ENCODE measurements at places on chromosomes 16 and 17.
A peak's percentile ranks its signal among the peaks of the same experiment; 100 is the strongest.

- DNase-seq, result no peak
Observed at GRCh38 chr17:72409405-72410002, 288.7 kb downstream of the SOX9 start.

DNA sequence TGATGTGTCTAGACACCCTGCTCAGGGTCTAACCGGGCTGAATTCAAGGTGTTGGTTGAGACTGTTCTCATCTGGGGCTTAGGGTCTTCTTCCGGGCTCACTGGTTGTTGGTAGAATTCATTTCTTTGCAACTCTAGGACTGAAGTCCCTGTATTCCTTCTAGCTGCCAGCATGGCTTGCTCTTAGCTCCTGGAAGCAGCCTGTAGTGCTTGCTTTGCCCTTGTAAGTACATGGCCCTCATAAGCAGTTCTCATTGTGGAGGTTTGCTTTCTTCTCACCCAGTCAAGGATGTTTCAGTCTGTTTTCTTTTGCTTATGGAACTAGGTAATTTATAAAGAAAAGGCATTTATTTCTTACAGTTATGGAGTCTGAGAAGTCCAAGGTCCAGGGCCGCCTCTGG lies 26.3 kb downstream of the COX10 start:
- DNase-seq, result no peak

DNA sequence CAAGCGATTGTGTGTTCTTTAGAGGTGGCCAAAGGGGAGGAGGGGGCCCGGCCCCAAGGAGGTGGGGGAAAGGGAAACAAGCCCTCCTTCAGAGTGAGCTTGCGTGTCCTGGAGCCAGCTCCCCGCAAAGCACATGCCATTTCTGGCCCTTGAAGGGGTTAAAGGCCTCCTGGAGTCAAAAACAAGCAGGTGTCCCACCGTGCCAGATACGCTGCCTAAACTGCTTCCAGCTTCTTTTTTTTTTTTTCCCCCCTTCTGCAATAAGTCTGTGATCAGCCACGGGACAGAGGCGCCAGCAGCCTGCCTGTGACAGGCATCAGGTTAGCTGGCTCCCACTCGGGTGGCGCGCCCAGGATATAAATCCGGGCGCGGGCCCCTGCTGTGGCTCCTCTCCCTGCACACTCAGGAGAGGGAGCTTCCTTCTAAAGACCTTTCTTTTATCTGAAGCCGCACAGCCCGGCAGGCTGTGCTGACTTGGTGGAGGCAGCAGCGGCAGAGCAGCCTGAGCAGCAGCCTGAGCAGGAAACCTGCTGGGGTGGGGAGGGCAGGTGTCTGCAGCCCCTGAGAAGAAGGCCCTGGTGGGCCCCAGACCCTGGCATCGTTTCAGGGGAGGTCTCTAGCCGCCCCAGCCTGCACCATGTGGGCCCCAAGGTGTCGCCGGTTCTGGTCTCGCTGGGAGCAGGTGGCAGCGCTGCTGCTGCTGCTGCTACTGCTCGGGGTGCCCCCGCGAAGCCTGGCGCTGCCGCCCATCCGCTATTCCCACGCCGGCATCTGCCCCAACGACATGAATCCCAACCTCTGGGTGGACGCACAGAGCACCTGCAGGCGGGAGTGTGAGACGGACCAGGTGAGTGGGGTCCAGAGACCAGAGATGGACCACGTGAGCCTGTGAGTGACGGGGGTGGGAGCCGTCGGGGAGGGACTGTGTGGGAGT lies at the start of gene WFIKKN2:
Gene WFIKKN2 (plus strand): TSS at position 286 of the 934 bp plus-strand sequence. CDS start 352 bp downstream, at position 638.
- DNase-seq, result no peak

GRCh38 chr17:66146394-66146793 lies 45.5 kb downstream of the CEP112 start:
- DNase-seq, result no peak

DNA sequence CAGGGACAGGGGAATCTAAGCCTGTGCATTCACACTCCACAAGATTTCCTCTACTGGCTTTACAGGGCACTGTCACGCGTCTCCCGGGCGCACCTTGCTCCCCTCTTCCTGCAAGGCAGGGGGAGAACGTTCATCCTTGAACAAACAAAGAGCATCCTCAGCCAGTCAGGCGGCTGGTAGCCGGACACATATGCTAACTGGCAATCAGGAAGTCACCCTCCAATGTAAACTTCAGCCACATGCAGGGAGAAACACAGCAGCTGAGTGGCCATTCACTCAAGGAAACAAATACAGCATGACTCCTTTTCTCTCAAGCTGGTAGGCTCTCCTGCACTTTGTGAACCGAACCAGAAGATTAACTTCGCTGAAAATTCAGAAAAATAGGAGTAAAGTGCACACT lies 10.8 kb upstream of the HSBP1 start:
- no peak for DNase-seq

GRCh38 chr17:28475151-28475900 lies 1.9 kb downstream of the SLC13A2 start:
- no peak for DNase-seq

GRCh38 chr17:37516127-37516571 lies 26.5 kb downstream of the DUSP14 start:
- DNase-seq, result no peak

DNA sequence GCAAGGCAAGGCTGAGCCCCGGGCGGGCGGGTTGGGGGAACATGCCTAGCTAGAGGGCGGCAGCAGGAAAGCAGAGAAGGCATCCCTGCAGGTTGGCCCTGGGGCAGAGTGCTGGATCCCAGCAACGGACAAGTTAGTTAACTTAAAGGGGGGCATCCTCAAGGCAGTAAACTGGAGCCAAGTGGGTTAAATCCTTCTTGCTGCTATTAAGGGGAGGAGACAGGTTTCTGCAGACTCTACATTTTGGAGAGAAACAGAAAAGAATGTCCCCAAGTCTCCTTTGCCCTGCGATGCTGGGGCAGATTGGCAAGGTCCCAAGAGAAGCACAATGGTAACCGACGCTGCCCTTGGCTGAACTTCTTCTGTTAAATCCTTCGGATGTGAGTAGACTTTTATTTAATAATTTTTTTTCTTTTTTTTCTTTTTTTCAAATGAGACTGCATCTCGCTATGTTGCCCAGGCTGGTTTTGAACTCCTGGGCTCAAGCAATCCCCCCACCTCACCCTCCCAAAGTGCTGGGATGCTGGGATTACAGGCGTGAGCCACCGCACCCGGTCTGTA lies 14.0 kb downstream of the ATP5PD start:
- DNase-seq, result no peak

- peak; percentile 82 for DNase-seq
Observed at GRCh38 chr16:720447-720989, 428 bp upstream of the ANTKMT start.

GRCh38 chr17:67994817-67995569 lies 1.3 kb downstream of the C17orf58 start:
- peak; percentile 35 for DNase-seq

DNA sequence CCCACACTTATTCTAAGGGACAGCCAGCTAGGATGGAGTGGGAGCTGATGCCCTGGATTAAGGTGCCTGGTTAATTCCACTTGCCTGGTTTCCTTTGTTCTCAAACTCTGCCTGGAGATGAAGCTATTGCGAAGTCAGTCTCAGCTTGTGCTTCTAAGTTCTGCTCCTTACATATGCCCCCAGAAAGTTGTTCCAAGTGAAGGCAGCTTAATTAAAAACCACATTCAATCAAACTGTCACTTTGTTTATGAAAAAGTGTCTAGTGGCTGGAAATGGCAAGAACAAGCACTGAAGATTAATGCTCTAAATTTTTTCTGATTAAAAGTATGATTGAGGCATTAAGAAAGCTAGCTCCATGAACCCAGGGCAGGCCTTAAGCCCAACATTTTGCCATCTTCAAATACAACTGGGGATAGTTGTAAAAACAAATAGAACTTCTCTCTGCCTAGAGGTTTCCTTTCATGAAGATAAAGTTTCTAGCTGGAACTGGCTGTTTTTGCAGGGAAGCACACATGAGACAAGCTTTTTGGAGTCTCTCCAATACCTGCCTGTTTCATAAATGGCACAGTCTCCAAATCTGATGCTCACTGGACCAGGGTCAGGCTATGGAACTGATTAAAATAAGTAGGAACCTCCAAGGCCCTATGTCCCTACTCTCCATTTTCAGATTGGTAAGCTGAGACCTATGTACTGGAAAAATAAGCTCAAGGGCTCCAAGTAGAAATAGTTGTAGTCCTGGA lies 100.9 kb downstream of the GRIN2A start:
- DNase-seq, result no peak

DNA sequence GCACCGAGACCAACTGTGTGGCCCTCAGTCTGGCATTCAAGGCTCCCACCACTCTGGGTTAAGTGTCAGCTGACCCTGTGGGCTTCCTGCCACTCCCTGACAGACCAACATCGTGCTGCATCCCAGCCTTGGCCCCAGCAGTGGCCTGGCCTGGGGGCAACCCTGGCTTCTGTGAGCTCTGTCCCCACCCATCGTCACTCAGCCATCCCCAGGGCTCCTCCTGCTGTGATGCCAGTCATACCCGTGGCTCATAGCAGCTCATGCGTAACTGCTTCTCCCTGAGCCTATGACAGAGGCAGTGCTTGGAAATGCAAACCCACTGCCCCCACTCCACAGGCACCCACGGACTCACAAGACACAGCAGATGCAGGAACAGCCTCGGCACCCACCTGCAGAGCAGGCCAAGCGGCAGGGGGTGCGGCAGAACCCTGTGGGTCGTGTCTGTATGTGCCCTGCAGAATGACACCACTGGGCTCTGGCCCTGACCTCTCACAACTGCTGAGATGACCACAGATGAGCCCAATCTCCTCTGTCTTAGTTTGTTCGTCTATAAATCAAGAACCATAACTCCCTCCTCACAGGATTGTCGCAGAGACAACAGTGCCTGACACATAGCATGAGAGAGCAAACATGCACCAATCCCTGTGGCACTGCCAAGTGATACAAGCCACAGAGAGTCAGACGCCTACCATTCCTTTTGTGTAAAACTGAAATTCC lies 26.6 kb downstream of the PIEZO1 start:
- DNase-seq, result no peak

DNA sequence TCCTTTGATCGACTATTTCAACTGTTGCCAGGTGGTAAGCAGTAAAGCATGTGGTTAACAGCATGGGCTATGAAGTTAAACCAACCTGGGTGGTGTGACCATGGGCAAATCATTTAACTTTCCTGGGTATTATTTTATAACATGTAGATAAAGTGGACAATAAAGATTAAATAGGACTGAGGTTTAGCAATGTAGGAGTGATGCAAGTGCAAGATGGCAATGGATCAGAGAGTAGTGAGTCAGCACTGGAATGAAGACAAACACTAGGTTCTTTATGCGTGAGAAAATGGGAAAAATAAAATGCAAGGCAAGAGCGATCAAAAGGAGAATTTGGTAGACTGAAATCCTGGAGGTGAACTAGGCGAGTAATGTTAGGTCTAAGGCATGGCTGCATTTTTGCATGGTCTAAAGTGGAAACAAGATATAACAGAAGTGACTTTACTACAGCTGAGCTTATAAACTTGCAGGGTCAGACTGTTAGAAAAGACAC lies 222.4 kb upstream of the AXIN2 start:
- no peak for DNase-seq

DNA sequence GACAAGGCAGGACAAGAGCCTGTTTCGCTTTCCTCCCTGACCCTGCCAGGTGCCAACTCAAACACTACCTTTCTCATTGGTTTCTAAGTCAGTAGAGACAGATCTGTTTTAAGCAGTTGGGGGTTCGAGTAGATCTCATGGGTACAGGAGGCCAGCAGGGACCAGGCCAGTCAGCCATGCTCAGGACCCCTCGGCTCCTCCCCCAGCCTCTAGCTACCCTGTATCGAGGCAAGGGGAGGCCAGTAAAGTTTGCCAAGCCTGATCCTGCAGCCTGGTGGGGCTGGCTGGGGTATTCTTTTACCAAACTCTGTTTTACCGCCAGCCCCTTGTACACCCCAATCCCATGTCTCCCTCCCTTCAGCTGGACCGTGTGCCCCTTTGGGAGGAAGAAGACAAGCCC lies 26.6 kb downstream of the OR1D5 start:
- no peak for DNase-seq

DNA sequence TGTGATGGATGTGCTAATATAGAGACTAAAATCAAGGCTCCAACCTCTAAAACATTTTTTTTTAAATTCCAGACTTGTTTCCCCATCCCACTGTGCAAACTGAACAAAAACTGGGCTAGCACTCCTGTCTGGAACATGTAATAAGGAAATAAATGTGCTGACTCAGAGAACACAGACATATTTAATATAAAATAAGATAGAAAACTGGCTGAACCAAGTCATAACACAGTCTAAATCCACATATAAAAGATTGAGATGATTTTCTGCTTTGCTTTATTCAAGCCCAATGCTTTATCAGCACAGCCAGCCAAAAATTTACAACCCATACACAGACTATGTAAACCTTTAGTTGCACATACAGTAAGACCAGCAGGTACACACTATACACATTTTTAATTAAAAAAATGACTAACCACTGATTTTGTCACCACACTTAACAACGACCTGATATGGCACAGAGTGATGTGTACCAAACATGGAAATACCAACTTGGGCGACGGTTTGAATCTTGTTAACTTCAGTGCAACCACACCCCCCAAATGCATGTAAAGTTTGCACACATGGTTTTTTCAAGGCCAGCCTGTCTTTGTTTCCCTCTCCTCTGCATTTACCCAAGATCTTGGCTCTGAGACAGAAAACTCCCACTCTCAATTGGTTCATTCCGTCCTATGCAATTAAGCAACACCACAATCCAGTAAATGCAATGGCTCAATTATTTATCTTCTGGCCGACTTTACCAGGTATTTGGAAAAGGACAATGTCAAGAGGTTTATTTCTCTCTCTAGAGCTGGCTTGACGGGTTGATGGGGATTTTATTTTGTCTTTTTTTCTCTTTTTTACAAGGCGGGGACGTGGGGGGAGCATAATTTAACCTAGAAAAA lies 1.2 kb downstream of the STAT3 start:
- DNase-seq, result no peak

GRCh38 chr17:17081304-17081940 lies 39.2 kb downstream of the MPRIP start:
- no peak for DNase-seq

GRCh38 chr17:8117980-8118768 lies at the start of gene ALOXE3:
ALOXE3 (minus strand) TSS chr17:8118514; CDS start chr17:8117990, 524 bp downstream.
- DNase-seq, result no peak

- DNase-seq, result no peak
Observed at GRCh38 chr16:70749006-70749678, 51.8 kb downstream of the VAC14 start.

DNA sequence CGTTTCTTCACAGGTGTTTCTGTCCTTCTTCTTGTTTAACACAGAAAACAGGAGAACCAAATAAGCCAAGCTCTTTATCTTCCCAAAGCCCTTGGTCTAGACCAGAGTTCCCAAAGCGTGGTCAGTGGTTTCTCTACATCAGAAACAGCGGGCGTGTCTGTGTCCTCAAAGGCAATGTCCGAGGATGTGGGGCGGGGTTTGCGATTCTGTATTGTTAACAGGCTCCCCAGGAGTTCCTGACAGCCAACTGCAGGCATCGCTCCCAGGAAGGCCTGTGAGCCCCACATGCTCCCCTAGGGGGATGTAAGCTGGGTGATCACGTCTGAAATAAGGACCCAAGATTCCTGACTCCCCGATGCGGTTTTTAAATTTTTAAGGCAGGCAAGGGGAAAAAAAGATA lies 28.4 kb upstream of the SLC25A19 start:
- DNase-seq, result no peak

DNA sequence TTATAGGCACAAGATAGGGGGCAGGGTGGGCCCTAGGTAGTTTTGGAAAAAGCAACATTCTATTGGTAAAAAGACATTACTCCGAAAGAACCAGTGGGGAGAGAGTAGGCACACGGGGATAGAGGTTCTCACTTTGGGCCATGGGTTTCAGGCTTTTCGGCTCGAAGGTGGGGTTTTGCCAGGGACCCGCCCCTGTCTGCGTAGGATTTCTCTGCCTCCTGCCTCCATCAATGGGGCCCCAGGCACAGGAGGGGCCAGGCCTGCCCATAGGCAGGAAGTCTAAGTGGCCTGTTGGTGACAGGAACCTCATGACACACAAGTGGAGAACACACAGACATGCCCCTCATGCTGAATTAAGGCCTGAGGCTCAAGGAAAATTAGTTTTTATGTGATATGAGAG lies 57.5 kb downstream of the RNF213 start:
- DNase-seq, result no peak

All from GM20000 (cell line).